ENCODE measurements at places on chromosomes 4 and X.

DNA sequence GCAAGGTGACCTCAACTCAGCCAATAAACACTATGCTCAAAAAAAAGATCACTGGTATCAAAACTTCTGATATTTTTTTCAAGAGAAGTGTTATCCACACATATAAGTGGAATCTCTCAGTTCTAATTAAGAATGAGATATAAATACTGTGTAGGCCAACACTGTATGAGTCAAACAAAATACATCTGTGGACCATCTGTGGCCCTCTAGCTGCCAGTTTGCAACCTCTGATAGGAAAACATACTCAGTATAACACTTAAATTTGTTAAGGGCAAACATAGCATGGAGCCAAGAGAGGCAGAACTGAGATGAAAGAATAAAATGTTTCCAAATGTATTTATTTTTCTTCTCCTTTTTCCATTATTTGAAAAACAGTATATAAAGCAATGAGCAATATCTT is 377.3 kb downstream of the ARAP2 start:
- no peak for DNase-seq

DNA sequence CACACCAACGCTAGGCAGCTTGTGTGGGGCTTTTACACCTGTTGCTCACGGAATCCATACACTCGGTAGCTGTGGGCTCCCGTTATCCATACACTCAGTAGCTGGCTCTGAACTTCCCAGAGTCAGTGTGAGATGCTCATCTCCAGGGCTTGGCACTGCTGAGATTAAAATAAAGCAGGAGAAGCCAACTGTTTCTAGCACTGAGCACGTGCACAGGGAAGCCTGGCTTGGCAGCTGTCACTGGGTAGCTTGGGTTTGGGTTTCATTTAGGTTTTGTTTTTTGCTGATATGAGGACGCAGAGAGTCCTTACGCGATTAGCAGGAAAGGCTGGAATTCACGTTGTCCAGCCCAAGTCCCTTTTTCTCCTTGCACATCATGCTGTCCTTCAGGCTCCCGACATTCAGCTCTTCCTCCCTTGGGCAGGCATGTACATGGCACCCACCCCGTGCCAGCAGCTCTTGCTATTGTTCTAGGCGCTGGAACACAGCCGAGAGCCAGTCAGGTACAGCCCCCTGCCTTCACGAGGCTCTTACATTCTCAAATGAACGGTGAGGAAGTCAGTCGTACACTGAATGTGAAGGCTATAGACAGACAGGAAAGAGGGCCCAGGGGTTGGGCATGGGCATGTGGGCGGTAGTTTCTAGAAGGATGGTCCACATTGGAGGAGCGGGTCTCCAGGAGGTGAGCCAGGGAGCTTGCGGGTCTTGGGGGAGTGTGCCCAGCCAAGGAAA is 25.9 kb downstream of the NSG1 start:
- DNase-seq, result no peak

GRCh38 chrX:15600049-15600448 is 711 bp downstream of the ACE2 start:
- no peak for DNase-seq

DNA sequence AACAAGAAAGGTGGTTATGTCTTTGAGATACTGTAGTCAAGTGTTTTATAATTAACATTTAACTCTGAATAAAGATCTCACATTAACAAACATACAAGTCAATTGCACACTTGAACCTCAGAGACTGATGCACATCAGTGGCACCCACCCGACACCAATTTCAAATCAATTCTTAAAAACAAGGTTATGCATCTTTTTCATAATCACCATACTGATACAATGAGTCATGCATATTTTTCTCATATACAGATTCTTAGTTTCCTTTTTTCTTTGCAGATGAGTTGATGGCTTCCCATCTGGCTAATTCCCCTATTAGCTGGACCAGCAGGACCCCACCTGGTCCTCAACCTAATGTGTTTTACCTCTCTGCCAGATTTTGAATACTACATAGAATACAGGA is 136.2 kb upstream of the RPL34 start:
- DNase-seq, result no peak

GRCh38 chrX:13825178-13825762 is 8.4 kb upstream of the GPM6B start:
- no peak for DNase-seq

DNA sequence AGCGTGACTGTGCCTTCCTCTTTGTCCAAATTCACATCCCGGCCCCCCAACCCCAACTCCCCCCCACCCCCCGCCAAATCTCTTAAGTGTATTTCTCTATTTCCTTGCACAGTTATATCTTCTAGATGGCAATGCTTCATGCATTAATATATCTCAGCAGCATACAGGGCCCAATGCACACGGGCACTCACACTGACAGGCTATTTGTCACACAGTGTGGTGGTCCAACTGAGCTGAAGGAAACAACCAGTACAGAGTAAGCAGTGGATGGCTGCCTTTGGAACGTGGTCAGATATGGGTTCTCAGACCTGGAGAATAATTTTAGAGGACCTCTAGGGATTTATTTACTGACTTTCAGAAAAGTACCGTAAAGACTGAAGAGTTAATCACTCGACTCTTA is 681 bp downstream of the EXOC1 start:
- no peak for DNase-seq

GRCh38 chrX:136761421-136761820 is 19.3 kb downstream of the ARHGEF6 start:
- no peak for DNase-seq

GRCh38 chrX:116449156-116449555 is 12.8 kb downstream of the SLC6A14 start:
- DNase-seq, result no peak

DNA sequence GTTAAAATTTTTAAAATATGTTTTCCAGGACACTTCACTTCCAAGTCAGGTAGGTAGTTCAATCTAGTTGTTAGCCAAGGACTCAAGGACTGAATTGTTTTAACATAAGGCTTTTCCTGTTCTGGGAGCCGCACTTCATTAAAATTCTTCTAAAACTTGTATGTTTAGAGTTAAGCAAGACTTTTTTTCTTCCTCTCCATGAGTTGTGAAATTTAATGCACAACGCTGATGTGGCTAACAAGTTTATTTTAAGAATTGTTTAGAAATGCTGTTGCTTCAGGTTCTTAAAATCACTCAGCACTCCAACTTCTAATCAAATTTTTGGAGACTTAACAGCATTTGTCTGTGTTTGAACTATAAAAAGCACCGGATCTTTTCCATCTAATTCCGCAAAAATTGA is 49.7 kb downstream of the XIAP start:
- DNase-seq, result no peak

DNA sequence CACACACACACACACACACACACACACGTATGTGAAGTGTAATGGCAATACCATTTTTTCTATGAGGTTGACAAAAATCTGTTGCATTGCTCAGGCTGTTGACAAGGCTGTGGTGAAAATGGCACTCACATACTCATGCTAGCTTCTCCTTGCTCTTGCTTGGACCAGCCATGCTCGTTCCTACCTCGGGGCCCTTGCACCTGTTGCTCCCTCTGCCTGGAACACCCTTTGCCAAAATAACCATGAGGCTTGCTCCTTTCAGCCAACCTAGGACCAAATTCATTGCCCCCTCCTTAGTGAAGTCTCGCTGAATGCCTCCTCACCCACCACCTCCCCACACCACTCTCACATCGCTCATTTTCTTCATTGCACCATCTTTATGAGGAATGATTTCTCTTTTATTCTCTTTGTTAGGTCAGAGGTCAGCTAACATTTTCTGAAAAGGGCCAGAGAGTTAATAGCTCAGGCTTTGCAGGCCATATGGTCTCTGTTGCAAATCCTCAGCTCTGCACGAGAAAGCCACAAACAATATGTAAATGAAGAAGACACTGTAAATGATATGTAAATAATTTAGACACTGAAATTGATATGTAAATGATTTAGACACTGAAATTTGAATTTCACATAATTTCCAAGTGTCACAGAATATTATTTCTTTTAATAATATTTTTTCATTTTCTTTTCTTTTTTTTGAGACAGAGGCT is 13.3 kb downstream of the SLC38A5 start:
- no peak for DNase-seq

- DNase-seq, result no peak
These were observed 145.2 kb upstream of the MAB21L2 start for GRCh38 chr4:150436598-150437370.

- DNase-seq, result no peak
These were observed 22.8 kb downstream of the STAP1 start for GRCh38 chr4:67581208-67581857.

DNA sequence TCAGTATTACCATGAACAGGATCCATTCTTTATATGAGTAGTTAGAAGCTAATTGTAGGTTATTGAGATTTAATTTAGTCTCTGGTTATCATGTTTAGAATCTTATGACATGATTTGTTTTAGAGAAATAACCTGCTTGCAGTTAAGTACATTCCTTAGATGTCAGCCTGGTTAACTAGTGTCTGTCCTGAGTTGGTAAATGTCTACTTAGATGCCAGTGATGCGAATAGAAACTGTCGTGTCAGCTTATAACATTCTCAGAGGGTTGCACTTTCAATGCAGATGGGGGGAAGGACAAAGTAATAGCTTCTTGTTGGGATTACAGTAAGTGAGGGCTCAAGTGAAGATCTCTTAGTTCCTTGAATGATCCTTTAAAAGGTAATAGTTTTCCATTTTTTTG is 227.8 kb upstream of the SPRY1 start:
- DNase-seq, result no peak

DNA sequence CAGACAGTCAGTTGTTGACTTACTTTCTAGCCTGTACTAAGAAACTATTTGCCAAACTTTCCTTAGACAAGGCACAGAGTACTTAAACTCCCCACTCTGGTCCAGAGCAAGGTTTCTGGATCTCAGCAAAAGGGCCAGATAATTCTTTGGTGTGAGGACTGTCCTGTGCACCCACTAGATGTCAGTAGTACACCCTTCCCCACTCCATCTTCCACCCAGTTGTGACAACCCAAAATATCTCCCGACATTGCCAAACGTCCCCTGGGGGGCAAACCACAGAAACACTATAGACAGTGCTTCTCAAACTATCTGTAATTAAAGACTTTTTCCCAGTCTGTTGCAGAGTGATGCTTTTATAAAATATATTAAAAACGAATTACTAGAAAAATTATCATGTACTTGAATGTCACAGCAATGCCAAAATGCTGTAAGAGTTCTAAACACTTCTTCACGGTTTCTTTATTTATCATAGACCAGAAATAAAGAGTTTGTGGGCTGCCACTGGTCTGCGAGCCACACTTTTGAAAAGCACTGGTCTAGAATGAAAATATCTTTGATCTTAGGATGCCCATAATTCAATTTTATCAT is 203.5 kb downstream of the PRDM5 start:
- DNase-seq, result peak; percentile 26

DNA sequence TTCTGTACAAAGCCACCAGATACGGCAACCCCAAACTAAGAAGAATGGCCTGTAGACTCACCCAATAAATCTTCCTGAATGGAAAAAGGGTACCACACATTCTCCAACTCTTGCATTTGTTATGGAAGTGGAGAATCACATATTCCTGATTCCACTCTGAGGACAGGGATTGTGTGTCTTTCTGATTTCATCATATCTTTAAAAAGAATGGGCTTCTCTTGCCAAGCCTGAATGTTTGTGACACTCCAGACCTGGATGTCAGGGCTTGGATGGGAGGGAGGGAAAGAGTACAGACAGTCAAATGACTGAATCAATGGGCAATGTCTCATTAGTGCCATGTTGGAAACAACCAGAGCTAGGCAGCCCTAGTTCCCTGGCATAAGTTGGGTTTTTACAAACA is 77.4 kb downstream of the PLAC1 start:
- DNase-seq, result no peak

GRCh38 chr4:10272511-10272910 is 155.9 kb upstream of the WDR1 start:
- no peak for DNase-seq

DNA sequence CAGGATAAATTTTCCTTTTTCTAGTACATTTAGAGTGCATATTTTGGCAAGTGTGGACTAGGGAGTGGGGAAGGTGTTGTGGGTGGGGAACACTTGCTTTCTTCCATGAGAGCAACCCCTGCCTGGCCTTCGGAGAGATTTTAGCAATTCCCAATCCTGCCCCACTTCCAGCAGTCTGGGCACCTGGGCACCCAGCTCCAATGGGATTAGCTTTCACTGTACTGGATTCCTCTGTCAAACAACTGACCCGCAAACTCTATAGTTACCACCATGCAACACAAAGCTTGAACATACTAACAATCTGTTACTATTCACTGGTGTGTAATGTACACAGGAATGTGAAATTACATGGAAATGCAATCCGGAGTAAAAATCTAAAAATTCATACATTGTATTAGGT is 50.3 kb downstream of the SH3RF1 start:
- DNase-seq, result no peak

- no peak for DNase-seq
These were observed 15.7 kb downstream of the STEEP1 start for GRCh38 chrX:119549327-119550016.

- DNase-seq, result no peak
These were observed 239.0 kb upstream of the HTR2C start for GRCh38 chrX:114344756-114345349.

- no peak for DNase-seq
These were observed 207.1 kb downstream of the ZNF330 start for GRCh38 chr4:141427726-141428296.

DNA sequence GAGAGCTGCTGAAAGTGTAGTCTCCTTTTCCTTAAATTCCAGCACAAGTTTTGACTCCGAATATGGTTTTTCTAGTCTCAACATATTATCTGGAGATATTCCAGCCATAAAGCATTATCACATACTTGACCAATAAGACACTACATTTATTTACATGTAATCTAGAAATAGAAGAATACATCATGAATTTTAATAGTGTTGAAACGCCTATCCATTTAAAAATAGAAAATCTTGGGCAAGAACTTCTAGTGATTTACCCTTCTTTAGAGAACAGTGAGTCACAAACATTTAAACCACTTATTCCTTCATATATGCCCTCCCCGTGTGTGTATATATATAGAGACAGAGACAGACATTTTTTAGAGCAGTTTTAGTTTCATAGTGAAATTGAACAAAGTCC is 161.5 kb downstream of the SOWAHB start:
- no peak for DNase-seq

GRCh38 chr4:84977396-84977795 is 10.9 kb upstream of the WDFY3 start:
- no peak for DNase-seq

GRCh38 chrX:34631479-34632220 is 25.4 kb downstream of the TMEM47 start:
- DNase-seq, result no peak

GRCh38 chr4:137950286-137950685 is 291.9 kb downstream of the SLC7A11 start:
- DNase-seq, result no peak

- DNase-seq, result no peak
These were observed 43.3 kb downstream of the RPS3A start for GRCh38 chr4:151142758-151143157.

GRCh38 chrX:68059469-68059868 is 373.8 kb downstream of the OPHN1 start:
- DNase-seq, result no peak

DNA sequence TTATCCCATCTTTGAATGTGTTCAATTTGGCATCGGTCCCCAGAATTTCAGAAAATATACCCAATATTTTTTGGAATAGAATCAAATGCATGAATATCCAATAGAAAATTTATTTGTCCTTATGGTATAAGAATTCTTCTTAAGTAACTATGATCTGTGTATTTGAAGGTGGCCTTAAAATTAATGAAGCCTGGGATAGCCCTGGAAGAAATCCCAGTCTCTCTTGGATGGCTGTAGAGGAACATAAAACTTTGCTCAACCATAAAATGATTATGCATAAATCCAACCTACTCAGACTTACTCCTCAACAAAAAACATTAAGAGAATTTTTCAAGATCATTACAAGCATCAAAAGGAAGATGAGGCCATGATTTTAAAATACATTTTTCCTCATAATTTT is 269.4 kb upstream of the SMIM31 start:
- DNase-seq, result no peak
